ENCODE measurements at places on chromosomes 5 and 9.
A peak's percentile ranks its signal among the peaks of the same experiment; 100 is the strongest.

DNA sequence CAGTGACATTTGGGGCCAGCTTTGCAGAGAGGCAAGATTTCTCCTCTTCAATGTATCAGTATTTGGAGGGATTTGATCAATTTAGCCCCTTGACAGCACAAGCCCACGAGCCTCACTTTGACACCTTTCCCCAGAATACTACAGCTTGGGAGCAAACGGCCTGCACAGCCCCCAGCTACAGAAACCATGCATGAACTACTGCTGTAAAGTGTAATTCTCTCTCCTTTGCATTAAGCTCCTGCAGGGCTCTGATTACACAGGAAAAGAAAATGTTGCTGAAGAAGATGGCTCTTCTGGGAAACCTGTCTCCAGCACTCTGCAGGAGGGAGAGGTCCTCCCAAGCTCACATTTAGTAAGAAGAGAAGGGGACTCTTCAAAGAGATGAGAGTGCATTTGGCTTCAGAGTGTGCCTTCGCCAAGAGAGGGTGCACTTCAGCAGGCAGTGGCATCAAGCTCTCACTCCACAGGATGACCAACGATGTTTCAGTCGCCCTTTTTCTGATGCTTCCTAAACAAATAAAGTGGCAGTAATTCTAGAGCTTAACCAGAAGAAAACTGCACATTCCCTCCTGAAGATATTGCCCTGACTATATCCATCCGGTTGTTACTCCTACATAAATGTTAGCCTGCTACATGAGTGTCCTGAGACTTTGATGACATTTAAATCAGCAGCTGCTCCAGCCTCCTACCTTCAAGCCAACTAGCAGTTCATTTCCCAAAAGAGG is 272.2 kb downstream of the AUH start:
- peak; percentile 28 for DNase-seq

DNA sequence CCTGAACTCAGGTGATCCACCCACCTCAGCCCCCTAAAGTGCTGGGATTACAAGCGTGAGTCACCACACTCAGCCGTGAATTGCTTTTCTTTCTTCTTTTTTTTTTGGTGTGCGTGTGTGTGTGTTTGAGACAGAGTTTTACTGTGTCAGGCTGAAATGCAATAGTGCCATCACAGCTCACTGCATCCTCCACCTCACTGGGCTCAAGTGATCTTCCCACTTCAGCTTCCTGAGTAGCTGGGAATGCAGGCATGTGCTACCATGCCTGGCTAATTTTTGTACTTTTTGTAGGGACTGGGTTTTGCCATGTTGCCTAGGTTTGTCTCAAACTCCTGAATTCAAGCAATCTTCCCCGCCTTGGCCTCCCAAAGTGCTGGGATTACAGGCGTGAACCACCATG is 113.7 kb upstream of the HAPLN1 start:
- no peak for DNase-seq

- peak; percentile 63 for DNase-seq
These were observed 104.6 kb downstream of the MTX3 start for GRCh38 chr5:79886456-79886855.

- DNase-seq = no peak
These were observed 43.7 kb downstream of the FGF18 start for GRCh38 chr5:171462928-171463861.

GRCh38 chr9:128689820-128690683 is 1.0 kb downstream of the SET start:
- peak; percentile 76 for DNase-seq

GRCh38 chr5:72691751-72692150 is 124.7 kb upstream of the TNPO1 start:
- DNase-seq = no peak

DNA sequence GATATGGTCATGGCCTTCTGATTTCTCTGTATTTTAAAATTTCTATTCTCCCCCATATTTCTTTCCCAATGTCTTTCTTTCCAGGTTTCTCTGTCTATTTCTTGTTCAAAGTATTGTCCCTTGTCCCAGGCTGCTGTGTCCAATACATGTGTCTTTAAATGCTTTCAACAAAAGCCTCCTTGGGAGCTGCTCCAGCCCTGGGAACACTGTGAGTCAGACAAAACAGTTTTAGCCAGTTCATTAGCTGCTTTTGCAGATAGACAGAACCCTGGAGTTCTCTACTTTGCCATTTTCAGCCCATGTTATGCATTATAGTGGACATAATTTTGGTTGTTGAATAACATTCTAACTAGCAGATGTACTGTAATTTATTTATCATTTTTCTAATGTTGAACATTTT is 20.5 kb upstream of the JAK2 start:
- no peak for DNase-seq

DNA sequence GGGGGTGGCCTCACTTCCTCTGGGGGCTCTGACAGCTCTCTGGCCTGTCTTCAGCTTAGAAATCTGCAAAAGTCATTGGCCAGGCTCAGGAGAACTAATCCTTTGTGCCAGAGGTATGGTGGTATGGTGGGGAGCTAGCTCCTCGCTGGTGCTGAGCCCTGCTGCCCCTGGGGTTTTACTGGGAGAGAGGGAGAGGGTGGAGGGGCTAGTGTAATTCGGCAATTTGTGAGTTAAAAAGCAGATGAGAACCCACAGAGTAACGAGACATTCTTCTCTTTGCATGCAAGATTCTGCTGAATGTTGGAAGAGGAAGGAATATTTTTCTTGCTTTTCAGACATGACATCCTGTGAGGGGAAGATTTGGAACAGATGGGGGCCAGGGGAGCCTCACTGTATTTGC is 65.5 kb upstream of the SPRY4 start:
- no peak for DNase-seq

DNA sequence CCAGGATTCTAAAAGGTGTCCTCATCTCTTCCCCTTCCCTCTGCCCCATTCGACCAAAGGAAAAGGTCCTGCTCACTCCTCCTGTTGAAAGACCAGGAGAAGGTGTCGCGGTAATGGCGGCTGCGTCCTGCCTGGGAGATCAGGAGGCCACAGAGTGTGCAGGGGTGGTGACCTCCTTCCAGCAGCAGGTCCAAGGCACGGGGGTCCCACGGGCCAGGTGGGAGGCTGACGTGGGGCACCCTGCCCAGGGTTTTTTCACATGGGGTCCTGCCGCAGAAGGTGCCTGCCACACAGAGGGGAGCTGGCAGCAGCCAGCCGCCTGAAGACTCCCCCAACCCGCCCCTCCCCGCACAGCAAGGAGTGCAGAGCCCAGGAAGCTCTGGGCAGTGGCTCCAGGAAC is 22.2 kb upstream of the ADAMTS2 start:
- no peak for DNase-seq

- DNase-seq = no peak
These were observed 13.2 kb downstream of the ATOX1 start for GRCh38 chr5:151745071-151745705.

DNA sequence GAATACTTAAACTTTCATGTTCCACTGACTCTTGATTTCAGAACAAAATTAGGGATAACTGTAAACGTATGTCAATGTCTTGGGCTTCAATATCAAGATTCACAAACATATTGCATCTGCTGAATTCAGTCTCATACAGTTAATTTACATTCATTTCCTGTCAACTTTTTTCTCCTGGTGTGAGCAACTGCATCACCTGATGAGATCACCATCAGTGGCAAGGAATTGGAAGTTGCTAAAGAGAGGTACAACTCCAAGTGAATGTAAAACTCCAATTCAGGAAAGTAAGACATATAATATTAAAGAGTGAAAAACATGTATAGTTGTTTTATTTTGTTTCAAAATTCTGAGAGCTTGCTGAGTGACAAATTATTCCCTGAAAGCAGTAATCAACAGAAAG is 1336.2 kb upstream of the C9orf72 start:
- no peak for DNase-seq

DNA sequence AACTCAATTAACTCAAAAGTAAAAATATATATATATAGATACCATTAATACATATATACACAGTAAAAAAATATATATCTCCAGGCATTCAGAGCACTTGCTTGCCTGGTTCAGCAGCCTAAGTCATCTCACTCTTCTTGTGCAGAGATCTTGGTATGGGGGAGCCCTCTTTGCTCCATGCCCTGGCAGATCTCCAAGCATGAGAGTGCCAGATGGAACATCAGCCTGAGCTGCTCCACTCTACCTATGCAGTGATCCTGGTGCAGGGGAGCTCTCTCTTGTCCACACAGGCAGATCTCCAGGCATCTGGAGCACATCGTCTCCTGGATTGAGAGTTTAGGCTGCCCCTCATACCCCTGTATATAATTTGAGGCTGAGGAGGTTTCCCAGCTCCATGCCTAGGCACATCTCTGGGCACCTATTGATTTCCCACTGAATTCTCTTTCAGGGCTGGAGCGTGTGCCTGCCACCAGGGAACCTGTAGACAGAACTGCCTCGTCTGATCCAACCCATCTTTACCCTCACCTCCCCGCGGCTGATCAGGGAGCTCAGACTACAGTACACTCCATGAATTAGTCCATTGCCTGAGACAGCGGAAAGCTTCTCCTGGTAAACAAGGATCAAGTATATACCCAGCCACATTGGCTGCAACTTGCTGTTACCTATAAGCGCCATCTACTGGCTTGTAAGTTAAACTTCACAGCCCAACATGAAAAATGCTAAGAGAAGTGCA is 342.4 kb upstream of the GRIA1 start:
- peak; percentile 98 for DNase-seq

DNA sequence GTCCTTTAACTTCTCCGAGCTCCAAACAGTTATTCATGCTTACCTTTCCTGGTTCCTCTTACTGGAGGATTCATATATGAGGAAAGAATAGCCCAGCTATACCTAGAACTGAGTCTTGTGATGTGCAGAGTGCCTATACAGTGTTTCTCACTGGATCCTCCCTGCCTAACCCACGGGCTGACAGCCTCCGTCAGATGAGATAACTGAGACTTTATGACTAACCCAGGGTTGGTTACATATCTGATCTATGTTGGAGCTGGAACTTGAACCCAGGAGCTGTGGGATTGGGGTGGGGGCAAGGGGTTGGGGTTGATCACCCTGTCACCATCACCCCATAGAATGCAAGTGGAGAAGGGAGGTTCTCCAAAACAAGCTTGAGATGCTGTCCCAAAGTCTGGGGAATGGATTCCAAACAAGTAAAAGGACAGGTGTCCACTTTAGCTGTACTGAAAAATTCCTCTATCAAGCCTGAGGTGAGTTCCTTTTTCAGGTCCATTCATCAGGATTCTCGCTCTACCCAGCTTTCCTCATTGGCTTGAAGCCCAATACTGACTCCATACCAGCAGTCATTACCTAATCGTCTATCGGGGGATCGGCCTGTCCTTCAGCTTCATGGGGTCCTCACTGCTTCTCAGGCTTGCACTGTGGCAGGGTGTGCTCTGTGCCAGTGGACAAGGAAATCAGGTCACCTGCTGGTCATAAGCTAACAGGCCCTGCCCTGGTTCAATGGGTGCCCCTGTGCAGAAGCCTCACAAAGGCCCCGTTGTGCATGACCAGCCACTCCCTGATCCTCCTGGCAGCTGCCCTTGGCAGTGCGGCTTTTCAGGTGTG is 100.6 kb downstream of the ARHGAP26 start:
- peak; percentile 14 for DNase-seq

DNA sequence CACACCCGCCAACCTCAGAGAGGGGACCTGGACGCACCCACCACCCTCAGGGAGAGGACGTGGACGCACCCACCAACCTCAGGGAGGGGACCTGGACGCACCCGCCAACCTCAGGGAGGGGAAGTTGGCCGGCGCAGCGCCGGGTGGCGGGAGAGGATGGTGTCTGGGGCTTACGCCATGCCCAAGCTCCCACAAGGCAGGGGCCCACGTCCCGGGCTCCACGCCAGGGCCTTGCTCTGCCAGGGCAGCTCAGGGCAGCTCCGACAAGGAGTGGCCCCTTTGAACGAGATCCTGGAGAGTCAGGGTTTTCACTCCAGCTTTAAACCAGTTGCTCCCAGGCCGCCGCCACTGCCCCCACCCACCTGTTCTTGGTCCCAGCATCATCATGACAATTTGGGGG is 32.2 kb upstream of the SLC12A7 start:
- no peak for DNase-seq

- peak; percentile 62 for DNase-seq
These were observed 4.6 kb downstream of the TLX3 start for GRCh38 chr5:171313481-171314206.

DNA sequence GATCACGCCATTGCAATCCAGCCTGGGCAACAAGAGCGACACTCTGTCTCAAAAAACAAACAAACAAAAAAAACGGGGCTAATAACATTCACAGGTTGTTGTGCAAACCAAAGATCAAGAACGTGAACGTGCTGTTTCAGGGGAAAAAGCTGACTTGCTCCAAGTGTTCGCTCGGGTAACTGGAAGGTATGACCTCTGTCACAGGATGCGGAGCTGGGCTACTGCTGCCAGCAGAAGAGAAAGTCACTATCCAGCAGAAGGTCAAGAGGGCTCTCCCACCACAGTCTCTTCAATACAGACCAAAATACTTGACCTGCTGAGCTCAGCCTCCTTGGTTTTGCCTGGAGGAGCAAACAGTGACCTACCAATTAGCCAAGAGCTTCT is 59.7 kb downstream of the ABCA1 start:
- no peak for DNase-seq

- no peak for DNase-seq
These were observed 172.9 kb downstream of the GLIS3 start for GRCh38 chr9:4126996-4127395.

DNA sequence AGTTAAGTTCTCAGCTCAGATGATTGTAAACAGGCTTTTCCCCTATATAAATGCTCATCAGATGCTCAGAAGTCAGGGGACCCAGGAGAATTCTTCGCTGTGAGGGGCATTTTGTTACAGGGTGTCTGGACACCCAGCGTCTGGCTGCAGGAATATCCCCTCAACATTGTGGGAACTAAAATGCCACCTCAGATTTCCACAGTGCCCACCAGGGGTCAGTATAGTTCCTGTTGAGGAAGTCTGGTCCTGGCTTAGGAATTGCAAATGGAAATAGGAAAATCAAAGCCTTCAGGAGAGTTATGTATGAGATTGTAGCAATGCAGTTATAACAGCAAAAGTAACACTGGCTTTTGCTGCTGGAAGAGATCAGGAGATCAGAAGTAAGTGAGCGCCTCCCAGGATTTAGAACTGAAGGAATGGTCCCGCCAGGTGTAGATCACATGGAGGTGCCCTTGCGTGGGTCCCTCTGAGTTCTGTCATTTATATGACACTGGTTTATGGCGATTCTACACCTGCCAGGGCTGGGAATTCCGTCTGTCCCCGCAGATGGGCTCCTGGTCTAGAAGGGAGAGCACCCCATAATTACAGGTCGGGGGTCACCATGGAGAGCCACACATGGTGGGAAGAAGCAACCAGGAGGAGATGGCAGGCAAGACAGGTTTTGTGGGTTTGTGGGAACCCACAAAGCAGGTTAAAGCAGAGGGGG is 47.1 kb upstream of the CTSL start:
- DNase-seq = peak; percentile 70

Measured in DMS53 (cell line).